Fibroblast of skin of scalp (primary cell): ENCODE measurements at places on chromosomes 5 and 9.

DNA sequence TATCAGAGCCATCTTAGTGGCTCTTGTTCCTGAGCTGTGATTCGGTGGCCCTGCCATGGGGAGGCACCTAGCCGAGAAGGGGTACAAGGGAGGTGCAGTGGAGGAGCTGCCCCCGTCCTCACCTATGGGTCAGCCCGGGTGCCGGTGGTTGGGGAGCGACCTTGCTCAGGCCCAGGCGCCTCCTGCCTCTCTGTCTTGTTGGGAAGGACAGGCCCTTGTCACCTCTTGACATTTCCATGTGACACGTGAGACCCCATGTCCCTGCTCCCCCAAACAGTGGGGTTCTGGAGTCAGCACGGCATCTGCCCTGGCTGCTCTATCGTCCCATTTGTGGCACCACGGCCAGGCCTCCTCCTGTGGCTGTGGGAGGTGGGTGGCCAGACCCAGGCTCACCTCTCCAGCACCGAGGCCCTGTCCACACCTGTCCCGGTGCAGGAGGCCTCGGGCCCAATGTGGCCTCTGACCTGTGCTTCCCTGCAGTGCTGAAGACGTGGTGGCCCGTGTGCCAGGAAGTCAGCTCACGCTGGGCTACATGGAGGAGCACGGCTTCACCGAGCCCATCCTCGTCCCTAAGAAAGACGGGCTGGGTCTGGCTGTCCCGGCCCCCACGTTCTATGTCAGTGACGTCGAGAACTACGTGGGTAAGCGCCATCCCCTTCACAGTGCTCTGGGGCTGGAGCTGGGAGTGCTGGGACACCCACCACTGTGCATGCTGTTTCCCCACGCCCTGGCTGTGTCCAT is 68.9 kb downstream of the PHF2 start:
- DNase-seq, result no peak

GRCh38 chr9:70421272-70422180 is 7.1 kb upstream of the KLF9 start:
- peak; percentile 34 for DNase-seq

DNA sequence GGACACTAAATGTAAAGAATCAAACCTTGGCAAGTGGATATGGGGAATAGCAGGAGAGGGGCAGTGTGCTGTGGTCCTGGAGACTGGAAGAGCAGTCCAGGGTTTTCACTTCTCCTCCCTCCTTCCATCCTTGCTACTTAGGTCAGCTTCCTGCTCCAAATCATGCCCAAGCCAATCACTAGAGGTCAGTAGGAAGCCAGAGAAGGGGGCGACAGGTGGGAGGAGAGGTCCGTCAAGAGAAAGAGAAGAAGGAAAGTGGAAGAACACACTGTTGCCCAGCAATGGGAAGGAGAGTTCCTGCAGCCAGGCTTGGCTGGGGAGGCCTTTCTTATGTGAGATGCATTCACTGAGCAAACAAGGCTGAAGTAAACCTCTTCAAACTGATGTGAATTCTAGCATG is 289.6 kb downstream of the DTWD2 start:
- DNase-seq, result no peak

GRCh38 chr9:120424248-120424647 is 155.7 kb downstream of the CDK5RAP2 start:
- no peak for DNase-seq

DNA sequence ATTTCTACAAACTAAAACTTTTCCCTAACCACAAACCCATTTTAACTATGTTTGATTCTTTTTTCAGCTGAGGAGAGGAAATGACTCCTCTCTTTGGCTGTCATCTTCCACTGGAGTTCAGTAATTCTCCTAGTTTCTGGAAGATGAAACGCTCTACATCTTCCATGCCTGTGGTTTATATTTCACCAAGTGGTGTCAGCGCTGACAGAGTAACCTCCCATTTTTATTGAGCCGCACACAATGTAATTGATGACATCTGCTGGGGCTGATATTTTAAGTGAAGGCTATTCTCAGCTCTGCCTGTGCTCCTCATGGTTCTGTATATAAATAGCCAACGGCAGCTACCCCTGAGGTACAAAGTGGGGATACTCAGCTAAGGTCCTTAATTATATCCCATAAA is 234.6 kb downstream of the SPOCK1 start:
- peak; percentile 97 for DNase-seq

DNA sequence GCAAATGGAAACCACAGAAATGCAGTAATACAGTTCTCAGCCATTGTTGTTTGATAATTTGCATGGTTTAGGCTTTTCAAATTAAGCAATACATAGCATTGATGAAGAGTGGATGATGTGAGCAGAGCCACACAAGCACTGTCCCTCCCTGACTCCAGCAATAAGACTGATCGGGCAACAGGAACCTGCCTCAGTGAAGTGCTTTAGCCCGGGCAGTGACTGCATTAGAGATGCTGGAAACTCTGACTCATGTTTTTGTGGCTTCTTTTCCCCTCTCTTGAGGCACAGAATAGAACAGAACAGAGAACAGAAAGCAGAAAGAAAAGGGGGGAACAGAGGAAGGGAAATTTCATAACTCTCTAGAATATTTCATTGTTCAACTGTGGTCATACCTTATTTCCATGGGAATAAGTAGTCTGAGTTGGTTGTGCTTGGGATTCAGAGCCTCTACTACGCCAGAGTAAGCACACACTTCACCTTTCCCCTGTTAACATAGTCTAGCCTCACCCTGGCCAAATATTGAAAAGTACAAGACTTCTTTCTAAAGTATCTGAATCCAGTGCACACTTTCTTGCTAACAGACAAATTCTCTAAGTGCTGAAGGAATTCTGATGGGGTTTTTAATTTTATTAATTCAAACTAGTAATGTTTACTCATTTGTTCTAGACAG is 164.8 kb upstream of the VCAN start:
- DNase-seq, result peak; percentile 92

DNA sequence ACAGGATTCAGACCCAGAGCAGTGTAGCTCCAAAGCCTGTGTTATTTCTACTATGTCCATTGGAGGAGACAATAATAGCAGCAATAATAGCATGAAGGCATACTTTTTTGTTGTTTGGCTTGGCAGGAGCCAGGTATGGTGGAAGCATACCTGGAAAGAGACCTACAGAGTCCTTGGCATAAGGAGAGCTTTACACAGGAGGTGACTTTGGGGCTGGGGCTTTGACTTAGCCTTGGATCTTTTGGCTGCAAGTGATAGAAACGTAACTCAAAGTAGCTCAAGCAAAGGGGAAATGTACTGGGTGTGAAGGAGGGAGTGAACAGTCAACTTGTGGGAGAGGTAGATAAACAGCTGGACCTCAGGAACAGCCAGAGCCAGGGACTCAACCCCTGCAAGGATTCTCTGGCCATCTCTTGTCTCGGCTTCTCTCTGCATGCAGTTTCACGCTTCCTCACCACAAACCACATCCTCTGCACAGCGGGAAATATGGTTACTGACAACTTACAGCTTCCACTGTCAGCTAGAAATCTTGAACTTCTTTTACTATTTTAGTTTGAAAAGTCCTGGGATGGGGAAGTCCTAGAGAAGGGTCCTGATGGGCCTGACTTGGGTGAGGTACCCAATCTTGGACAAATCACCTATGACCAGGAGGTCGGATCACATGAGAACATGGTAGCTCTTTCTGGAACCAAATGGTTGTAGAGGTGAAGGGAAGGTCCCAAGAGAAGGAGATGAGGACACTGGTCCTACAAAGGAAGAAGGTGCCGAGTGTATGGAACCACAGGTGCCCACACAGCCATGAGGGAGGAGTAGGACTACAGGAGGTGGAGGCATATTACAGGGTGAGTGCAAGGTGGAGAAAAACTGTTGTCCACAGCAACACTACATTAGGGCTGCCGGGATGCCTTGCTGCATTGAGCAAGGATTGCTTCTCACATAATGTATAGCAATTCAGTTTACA is 47.0 kb upstream of the TGFBR1 start:
- peak; percentile 93 for DNase-seq

DNA sequence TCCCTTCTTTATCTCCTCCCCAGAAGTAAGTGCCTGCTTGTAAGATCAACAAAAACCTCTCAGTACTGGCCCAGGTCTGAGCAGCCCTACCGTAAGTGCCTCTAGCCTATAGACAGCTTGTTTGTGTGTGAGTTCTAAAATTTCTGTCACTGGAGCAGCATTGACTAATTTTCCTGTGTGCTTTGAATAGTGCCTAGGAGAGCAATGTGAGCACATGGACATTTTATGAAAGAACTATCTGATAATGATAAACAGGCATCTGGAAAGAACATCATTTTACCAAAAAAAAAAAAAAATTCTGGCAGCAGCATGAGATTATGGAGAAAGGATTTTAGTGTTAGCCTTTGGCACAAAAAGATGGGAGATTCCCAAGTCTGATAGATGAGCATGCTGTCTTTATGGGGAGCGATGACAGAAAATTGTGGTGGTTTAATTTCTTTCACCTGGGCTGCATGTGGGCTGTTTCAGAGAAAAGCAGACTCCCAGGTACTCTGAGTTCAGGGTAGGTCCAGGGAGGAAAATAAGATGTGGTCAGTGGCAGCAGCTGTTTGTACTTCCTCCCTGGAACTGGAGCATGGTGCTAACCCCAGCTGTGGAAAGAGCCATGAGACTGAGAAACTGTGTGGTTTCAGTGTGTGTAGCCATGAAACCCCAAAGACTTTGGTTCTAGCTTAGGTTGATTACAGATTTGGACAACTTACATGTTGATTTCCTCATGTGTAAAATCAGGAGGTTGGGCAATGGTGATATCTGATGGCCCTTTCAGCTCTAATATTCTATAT is 419.9 kb downstream of the NTRK2 start:
- DNase-seq, result no peak

GRCh38 chr9:124077915-124078572 is 66.5 kb downstream of the LHX2 start:
- peak; percentile 29 for DNase-seq

DNA sequence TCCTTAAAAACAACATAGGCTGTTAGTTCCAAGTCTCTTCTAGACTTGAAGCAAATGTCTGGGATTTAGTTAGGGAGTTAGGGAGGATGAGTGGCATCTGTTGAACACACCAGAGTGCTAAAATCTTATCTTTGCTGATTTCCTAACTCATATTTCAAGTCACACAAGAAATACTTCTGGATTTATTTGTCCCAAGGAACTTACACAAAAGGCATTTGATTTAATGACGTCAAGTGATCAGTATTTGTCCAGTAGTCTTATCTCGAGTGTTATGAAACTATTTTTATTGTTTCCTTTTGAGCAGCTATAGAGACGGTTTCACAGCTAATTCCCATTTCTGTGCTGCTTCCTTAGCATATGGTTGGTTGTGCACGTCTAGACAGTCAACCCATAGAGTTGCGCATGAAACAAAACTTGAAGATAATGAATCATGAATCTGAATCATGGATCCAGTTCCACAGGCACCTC is 140.5 kb upstream of the TUT7 start:
- peak; percentile 79 for DNase-seq

DNA sequence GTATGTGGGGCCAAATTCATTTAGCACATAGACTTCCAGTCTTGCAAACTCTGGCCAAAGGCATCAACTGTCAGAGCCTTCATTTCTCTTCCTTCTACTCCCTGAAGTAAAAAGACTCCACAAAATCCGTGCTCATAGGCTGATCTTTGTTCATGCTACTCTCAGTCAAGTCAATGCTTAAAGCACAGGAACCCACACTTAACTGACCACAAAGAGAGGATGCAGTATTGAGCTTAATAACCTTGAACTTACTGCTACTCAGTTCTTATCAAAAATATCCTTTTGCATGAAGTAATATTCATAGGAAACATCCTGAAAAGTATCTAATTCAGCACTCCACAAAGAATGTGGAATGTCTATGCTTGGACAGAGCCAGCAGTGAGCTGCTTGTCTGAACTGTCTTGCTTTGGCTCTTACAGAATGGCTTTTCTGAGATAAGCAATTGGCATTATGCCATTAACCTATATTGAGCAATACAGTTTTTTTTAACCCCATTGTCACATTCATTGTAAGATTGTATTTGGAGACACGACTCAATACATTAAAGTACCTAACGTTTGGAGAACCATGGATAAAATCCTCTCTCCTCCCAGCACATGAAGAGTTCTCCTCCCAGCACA is 21.7 kb downstream of the LPAR1 start:
- DNase-seq, result peak; percentile 57

DNA sequence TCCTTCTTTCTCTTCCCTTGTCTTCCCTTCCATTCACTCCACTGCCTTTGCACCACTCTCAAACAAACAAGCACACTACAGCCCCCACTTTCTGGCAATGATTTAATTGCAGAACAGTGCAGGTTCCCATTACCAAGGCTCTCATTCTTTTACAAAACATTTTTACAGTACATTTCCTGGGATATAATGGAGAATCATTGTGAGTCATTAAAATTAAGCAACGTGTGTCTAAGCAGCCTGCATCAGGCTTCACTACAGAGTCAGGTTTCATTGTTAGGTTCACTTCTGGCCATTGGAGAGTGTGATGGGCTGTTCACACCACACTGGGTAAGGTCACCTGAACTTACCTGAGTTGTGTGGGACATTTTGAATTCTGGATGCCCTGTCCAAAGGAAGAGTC is 303.5 kb downstream of the TRIM32 start:
- DNase-seq, result no peak

GRCh38 chr9:87451149-87451548 is 46.5 kb upstream of the DAPK1 start:
- no peak for DNase-seq

GRCh38 chr5:122301016-122301415 is 11.0 kb upstream of the SNCAIP start:
- no peak for DNase-seq

DNA sequence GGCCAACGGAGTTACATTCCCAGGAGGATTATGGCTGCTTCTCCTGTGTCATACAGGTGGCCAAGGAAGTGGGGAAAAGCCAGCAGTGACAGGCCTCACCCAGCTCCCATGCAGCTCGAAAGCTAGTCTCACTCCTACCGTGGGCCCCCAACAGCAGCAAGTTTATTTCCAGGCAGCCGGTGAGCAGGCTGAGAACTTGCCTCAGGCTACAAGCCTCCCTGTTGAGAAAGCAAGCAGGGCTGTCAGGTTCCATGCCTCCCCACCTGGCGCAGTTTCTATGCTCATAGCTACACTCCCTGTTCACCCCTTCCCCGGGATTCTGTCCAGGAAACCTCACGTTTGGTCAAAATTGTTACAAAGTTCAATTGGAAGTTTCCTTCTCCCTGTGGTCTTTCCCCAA is 27.5 kb upstream of the DNAH5 start:
- no peak for DNase-seq

GRCh38 chr5:158471535-158471924 is 612.6 kb upstream of the CLINT1 start:
- DNase-seq, result no peak

DNA sequence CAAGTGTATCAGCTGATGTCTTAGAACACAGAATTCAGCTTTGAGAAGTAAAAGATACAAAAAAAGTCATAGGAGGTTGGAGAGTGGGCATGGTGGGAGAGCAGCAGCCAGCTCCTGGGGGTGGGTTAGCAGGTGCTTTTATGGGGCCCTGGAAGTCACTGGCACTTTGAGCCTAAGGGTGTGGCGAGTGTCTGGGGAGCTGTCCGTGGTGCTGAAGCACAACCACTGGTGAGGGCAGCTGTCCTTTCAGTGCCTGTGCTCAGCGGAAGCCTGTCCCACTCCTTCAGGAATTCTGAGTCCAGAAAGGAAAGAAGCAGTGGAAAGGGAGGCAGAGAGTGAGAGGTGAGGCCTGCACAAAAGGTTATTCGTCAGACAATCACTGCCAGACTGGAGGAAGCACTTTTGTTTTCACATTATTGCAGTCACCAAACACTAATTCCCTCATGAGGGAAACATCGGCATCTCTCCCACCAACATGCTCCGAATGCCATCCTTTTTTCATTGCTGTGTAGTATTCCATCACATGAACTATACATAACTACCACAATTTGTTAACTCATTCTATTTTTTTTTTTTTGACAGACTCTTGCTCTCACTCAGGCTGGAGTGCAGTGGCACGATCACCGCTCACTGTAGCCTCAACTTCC is 59.4 kb upstream of the RAPGEF1 start:
- DNase-seq, result peak; percentile 51
